A549 treated with ZK216348 at 1 μM for 4 hours (cell line): ENCODE measurements at places on chromosomes 2 and 18. TPM values are rescaled to one million over a fixed set of nuclear protein-coding genes. Genes with fewer than 3 reads are reported as not detected.

Gene SIGLEC15
- total RNA-seq = 0.05 to 0.12 TPM in 2 of 5 replicates, not detected in the others

Gene TMEM214
- 46.6 to 74.4 TPM (median 72.8 TPM) in 5 replicates for total RNA-seq

Gene PDE1A
- total RNA-seq = 0.07 to 0.43 TPM (median 0.15 TPM) in 5 replicates

Gene ACTG2
- 0.12 to 0.38 TPM (median 0.13 TPM) in 3 of 5 replicates, not detected in the others for total RNA-seq

Gene RNF125
- total RNA-seq = 0.18 to 1.1 TPM (median 0.47 TPM) in 5 replicates

Gene RPL37A
- total RNA-seq = 4,513 to 5,907 TPM (median 5,049 TPM) in 5 replicates

Gene HEATR5B
- total RNA-seq = 5.5 to 9.0 TPM (median 7.4 TPM) in 5 replicates

Gene HOXD8
- total RNA-seq = 4.5 to 6.3 TPM (median 5.7 TPM) in 5 replicates
